ENCODE measurements at places on chromosomes 5 and 9.

DNA sequence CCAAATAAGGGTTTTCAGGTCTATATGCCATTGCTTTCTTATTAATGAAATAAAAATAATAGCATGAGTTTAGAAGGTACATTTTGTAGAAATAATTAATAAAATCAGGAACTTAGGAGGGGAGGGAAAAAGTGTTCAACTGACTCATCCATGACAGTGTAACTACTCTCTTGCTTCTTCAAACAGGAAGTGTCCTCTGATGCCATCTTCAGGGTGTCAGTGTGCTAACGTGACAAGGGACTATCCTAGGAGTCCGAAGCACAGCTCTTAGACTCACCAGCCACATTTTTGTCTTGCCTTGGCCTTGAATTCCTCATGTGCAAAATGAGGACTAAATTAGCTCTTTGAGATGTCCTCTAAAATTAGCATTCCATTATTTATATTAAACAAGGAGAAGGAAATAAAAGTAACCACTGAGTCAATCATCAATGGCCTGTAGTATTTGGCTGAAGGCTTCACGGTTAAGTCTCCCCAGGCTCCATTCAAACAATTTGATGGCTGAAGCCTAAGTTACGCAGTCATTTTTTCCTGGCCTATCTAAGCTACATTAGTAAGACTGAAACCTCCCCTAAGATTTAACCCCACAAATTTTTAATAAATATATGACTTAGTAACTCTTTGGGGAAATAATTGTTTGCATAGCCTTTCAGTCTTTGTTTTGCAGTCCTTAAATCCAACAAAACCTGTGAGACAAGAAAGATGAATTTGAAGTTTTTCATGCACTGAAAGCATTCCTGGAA lies 151.1 kb downstream of the ARL15 start:
- no peak for DNase-seq

DNA sequence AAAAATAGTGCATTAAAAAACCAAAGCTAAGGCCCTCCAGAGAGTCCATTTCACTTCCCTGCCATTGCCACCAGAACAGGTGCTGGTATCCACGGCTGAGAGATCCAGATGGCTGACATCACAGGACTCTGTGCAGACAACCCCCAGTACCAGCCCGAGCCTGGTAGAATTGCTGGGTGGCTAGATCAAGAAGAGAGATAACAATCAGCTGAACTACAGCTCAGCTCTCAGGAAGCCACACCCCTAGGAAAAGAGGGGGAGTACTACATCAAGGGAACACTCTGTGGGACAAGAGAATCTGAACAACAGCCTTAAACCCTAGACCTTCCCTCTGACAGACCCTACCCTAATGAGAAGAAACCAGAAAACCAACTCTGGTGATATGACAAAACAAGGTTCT lies 73.8 kb upstream of the SLIT3 start:
- no peak for DNase-seq

- DNase-seq, result no peak
These were observed 64.5 kb downstream of the STARD4 start for GRCh38 chr5:111447822-111448221.

- no peak for DNase-seq
These were observed 19.3 kb downstream of the TYRP1 start for GRCh38 chr9:12712532-12712931.

GRCh38 chr9:129544761-129545160 lies 76.1 kb downstream of the C9orf50 start:
- DNase-seq, result no peak

DNA sequence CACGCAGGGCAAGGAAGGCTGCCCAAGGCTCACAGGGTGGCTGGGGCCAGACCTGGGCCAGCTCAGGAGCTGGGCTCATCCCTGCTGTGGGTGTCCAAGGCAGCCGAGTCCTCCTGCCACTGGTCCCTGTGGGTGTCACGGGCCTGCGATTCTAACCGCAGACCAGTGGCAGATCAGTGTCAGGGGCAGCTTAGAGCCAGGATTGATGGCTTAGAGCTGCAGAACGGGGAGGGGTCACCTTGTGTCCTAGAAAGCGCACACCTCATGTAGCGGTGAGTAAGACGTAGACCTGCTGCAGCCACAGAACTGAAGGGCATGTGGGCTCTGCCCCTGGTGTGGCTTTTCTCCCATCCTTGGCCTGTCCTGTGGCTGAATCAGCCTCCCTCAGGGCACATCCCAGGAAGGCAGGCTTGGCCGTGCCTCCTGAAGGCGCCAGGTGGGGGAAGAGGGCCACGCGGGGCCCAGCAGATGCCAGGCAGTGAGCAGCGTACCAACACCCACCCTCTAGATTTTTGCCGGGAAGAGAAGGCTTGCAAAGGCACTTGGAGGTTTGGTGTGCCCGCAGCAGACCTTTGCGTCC lies 78.3 kb upstream of the FCN2 start:
- DNase-seq, result no peak

DNA sequence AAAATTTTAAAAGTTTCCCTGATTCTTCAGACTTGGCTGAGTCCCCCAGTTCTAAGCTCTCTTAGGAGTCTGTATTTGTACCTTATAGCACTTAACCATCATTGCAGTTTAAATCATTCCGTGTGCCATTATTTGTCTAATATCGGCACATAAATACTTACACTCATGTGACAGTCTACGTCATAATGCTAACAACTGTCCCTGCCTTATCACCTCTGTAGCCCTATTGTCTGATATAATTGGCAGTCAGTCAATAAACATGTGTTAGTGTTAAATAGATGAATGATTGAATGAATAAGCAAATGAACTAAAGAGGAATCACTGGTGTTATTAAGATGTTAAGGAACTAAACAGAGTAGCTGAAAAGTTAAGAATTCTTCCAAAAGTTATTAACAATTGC lies 287.8 kb downstream of the EBF1 start:
- DNase-seq, result no peak

DNA sequence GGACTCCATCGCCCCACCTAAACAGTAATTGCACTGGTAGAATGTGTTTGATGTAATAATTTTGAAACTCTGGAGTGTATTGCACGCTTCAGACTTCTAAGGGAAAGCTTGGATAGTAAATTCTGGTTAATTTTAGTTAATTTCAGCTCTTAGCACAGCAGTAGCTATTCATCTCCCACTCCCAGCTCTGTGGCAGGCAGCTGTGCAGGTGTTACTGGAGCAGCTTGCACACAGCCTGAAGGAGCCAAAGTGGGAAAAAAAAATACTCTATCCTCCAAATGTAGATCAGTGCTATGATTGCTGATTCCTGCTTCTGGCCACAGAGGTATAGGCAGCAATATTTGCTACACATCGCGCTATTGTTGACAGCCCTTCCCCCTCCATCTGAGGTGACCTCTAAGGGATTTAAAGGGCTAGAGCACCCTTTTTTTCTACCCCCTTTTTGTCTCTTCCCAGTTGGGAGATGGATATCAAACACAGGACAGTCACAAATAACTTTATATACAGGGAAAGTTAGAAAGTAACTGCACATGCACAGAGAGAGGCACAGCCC lies 97.4 kb downstream of the KCTD16 start:
- no peak for DNase-seq

DNA sequence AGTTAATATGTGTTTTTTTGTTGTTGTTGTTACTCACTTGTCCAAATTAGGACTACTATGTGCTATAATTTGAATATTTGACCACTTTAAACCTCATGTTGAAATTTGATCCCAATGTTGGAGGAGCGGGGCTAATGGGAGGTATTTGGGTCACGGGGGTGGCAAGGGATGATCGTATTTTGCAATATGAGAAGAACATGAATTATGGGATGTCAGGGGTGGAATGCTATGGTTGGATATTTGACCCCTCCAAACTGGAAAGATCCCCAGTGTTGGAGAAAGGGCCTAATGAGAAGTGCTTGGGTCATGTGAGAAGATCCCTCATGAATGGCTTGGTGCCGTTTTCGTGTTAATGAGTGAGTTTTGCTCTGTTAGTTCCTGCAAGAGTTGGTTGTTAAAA lies 119.8 kb downstream of the NUDT12 start:
- no peak for DNase-seq

- DNase-seq, result no peak
These were observed 92.1 kb downstream of the NR3C1 start for GRCh38 chr5:143311428-143311827.

GRCh38 chr5:27140831-27141230 lies 102.4 kb upstream of the CDH9 start:
- DNase-seq, result no peak

DNA sequence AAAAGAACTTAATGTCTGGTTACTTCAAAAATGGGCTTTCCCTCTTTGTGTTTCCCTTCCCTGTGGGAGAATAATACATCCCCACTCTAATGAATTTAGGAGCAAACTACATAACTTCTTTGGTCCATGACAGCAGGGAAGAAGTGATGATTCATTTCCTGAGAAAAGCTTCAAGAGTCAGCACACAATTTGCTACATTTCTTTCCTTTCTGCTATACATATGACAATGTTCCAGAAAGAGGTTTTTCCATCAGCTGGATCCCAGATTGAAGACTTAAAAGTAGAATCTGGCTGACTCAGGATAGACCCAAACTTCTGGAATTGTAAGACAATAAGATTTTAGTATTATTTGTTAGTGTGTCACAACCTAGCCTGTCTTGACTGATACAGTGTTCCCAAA lies 126.1 kb downstream of the DRD1 start:
- DNase-seq, result no peak

GRCh38 chr5:142133330-142134206 lies 25.0 kb downstream of the NDFIP1 start:
- no peak for DNase-seq

DNA sequence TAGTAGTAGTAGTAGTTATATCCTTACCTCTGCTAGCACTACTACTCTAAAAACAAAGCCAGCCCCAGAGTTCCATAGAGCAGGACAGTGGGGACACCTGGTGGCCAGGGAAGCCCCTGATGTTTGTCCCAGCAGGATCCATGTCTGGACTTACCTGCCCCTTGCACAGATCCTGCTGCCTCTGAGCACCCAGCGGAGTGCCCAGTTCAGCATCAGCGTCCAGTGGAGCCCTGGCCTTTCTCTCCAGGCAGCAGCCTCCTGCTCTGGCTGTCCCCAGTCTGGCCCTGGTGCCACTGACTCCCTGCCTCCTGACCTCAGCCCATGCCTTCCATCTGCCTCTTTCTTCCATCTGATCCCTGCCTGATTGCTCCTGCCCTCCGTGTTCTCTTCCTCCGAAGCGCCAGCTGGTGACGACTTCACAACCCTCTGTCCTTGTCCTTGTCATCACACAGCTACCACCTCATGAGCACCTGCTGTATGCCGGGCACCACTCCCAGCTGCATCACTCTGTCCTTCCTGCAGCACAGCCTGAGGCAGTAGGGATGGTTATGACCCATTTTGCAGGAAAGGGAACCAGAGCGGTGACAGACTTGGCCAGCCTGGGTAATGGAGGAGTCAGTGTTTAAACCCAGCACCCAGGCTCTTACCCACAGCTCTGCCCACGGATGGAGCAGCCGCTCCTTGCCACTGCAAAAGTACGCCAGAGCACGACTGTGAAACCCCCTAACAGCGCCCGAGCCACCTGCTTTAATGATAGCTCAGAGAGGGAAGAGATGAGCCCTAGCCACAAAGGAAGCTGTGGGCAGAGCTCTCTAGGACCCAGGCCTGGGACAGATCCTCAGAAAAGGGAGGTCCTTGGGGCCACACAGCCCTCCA lies 11.5 kb downstream of the SARDH start:
- peak; percentile 59 for DNase-seq

DNA sequence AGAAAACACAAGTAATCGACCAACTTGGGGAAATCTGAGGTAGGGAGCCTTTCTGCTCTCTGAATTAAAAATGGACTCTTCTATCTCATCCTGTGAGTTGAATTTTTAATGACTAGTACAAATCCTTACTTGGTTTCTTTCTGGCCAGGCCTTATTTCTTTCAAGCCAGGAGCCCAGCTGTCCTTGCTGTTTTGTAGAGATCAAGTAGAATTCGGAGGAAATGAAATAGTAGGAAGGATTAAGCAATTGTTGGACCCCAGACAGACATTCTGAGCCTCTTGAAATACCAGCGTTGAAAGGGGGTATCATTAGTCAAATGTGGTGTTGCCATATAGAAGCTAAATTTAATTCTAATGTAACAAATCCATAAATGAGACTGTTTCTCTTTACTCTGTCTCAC lies 53.7 kb upstream of the SMIM15 start:
- no peak for DNase-seq

DNA sequence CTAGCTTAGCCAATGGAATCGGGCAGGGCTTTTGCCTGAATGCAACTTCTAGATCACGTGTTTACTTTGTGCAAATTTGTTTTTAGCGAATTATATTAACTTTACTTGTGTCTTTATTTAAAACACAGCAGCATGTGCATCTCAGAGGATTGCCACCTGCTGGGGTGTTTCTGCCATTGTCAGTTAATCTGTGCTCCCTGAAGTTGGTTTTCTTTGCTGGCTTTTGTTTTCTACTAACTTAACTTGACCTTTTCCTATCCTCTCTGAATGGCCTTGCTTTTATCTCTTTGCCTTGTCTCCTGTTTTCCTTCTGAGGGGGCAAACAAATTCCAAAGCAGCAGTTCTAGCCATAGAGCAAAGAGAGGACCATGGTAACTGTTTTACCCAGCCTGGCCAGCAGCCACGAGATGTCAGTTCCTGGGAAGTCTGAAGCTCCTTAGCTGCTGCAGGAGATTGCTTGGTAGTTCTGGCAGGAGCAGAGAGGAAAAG lies 67.6 kb downstream of the ARHGEF28 start:
- no peak for DNase-seq
